Lung (tissue), 17 donors: ENCODE measurements at places on chromosomes 11 and 22. TPM values are rescaled to one million over a fixed set of nuclear protein-coding genes. Genes with fewer than 3 reads are reported as not detected.

Gene CBLIF
- polyA plus RNA-seq = not detected

Gene CECR2
- polyA plus RNA-seq = 3.0 TPM

Gene PTGDR2
- 0.13 TPM for polyA plus RNA-seq

Gene LTO1
- polyA plus RNA-seq = 12.8 TPM

Gene MEI1
- 18.0 TPM for polyA plus RNA-seq
